GM23248 (cell line): ENCODE measurements at places on chromosomes 4 and X. TPM values are rescaled to one million over a fixed set of nuclear protein-coding genes. Genes with fewer than 3 reads are reported as not detected.

The POU3F4 gene
- total RNA-seq, result not detected in 2 replicates

- DNase-seq, result peak; percentile 79
These were observed 29.6 kb downstream of the REST start for GRCh38 chr4:56937262-56937661.

GRCh38 chr4:70239884-70240591 is 2.4 kb upstream of the CSN3 start:
- no peak for DNase-seq

GRCh38 chr4:2936773-2937145 is 26.4 kb downstream of the NOP14 start:
- peak; percentile 93 for DNase-seq

DNA sequence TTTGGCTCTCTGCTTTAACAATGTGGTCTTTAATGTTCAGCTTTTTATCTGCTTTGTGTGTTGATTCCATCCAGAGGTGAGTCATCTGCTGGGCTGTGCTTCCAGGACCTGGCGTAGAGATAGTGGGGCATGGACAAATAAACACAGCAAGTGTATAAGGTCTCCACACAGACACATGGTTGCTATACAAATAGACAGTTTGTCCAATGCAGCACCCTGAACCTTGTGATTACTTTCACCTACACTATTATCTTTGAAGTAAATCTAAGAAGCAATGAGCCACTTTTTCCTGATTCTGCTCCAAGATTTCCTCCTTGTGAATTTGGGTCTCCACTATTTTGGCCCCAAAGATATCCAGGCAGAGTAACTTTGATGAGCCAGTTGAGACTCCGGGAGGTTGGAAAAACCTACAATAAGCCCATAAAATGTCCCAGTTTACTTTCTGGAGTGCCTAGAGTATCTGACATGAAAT is 12.1 kb downstream of the PPARGC1A start:
- DNase-seq, result no peak

DNA sequence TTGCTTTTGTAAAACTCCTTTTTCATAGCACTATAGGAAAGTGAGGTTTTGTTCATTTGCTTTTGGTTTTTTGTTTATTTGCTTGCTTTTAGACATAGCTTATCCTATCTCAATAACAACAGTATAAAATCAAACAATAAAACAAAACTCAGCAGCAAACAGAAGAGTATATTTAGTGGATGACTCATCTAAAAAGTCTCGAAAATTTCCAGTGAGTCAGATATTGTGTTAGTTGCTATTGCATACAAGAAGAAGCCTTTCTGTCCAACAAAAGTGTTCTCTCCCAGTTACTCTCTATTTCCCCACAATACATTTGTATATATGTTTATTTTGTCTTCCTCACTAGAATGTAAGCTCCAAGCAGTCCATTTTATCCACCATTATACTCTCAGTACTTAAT is 36.0 kb upstream of the NPNT start:
- peak; percentile 80 for DNase-seq

DNA sequence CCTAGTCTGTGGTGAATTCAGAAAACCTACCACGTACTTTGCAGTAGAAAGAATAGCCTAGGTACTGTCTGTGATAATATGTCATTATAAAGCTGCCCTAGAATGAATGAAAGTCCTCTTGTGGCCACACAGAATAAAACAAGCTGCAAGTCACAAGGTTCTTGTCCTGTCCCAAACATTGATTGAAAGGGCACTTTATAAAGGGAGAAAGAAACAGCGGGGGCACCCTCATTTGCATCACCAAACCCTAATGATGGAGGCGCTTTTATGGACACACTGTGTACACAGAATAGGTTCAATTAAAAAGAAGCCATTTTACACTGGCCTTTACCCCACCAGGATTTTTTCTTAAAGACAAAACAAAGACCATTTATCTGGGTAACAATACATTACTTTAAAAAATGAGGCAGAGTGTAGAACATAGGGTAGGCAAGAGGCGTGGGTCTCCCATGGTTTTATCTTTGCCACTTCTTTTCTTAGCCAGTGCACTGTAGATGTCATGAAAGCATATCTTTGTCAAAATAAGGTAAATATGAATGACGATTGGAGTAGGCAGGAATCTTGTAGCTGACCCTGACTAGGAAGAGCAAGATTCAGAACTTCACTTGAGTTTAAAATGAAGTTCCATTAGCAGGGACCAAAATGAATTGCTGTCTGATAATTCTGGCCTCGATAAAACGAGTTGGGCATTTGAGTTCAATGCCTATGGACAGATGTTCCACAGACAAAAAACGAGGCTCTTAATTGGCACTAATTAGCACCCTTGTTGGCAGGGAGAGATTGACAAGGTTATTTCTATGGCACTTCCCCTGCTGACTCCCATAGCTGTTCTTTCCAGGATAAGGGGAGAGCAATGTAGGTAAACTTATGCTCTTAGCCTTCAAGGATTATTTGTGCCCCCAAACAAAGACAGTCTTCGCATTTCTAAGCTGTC is 365.1 kb downstream of the AFF2 start:
- no peak for DNase-seq

DNA sequence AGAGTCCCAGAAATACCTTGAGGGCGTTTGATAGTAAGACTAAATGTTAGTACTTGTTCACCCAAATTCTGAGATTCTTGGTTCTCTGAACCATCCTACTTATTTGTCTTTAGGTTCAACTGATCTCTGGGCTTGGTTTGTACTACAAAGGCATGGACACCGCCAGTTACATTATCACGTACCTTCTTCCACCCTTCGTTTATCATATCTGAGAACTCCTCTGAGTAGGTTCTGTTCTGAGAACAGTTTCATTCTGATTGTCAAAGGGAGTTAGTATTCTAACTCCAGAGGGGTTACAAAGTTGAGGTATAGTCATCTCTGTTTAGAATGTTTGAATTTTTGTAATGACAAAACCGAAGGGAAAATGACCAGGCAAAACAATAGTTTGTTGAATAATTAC is 19.3 kb downstream of the ZFX start:
- DNase-seq, result no peak

DNA sequence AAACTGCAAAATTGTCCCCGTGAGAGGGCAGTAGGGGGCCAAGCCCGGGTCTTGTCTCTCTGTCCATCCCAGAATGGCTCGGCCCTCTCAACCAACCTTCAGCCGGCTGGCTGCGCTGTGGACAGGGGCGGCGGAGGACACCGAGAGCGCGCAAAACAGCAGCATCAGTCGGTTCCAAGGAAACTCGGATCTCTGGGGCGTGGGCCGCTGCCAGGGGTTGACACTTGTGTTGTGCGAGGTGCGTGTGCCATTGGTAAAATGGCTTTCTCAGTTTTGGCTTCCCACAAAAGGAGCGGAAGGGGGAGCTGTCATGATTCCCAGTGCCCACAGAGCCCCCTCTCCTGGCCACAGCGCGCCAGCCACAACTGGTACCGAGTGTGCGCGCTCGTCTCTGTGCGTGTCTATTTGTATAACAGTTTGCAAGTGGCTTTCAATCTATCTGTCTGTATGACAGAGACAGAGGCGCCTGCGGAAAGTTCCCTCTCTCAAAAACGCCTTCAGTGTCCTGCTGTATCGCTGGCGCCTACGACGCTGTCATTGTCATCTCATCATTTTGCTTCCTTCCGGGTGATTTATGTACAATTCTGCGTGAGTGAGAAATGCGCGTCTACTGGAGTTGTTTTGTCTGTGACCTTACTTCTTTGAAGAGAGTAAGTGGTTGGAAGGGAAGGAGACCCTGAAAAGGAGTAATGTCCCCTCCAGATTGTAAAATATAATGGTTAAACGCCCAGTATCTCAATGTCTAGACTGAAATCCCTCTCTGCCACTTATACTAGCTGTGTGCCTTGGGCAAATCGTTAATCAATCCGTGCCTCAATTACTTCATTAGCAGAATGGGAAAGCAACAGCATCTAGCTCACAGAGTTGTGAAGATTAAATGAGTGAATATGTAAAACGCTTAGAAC is 1.8 kb downstream of the DKK2 start:
- DNase-seq, result peak; percentile 74

- DNase-seq, result no peak
These were observed 5.9 kb upstream of the TBC1D1 start for GRCh38 chr4:37884855-37885487.
